ENCODE measurements at places on chromosomes 12 and 14. TPM values are rescaled to one million over a fixed set of nuclear protein-coding genes. Genes with fewer than 3 reads are reported as not detected.

The GPRC5D gene
- 0.23 TPM for polyA plus RNA-seq

The RPL10L gene
- not detected for polyA plus RNA-seq

The CPNE8 gene
- 11.9 TPM for polyA plus RNA-seq

The KCNH3 gene
- polyA plus RNA-seq: 0.33 TPM

The RHEBL1 gene
- 3.9 TPM for polyA plus RNA-seq

DNA sequence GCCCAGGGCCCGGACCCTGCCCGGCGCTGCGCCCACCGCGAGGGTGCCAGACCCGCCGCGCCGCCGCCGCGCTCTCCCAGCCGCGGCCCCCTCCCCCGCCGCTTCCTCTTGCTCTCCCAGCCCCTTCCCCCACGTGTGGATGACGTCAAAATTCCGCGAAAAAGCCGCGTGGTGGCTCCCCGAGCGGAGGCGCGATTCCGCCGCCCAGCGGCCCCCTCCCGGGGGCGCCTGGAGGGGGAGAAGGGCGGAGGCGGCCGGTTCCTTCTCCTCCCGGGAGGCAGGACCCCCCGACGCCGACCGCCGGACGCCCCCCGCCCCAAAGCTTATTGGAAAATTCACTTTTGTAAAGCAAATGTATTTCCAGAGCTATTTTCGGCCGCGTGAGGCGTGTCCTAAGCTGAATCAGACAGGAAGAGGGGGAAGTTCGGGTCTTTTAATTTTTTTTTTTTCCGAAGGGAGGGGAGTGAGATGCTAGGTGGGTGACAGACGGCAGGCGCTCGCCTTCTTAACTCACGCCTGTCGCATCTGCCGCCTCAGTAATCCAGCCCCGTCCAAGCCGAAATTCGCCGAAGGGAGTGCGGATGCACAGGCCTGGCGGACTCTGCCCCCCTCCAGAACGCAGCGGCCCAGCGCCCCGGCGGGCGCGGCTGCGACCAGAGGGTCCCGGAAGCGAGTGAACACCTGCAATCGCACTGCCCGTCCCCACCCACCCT is 4.1 kb upstream of the CCND2 start:
- no peaks in the 10 kb centered on the region for H3K36me3 ChIP-seq
- peak; percentile 98 for DNase-seq
- H3K4me1 ChIP-seq: peaks cover 59% of the 10 kb centered on the region
- H3K27ac ChIP-seq: peak overlapping the region; percentile 92
- peak overlapping the region; percentile 66 for H3K4me3 ChIP-seq

DNA sequence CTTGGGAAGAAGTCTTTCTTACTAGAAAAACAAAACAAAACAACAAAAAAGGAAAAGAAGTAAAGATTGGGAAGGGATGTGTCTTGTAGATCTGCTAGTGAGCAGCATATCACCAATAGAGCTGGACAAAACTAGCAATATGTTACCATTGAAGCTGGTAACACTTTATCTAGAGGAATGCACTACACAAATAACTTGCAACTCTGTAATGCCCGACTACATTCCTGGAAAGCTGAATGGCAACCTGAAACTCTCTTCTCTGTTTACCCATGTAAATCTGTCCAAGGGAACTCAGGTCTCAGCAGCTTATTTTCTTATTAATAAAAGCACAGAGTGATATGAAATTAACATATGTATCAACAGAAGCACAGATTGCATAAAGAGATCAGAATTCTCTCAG is 624.4 kb downstream of the KCNH5 start:
- H3K27ac ChIP-seq: no peak overlapping the region
- H3K4me3 ChIP-seq: no peak overlapping the region
- H3K36me3 ChIP-seq: no peaks in the 10 kb centered on the region
- H3K4me1 ChIP-seq: no peaks in the 10 kb centered on the region
- DNase-seq: no peak

GRCh38 chr12:113067987-113068935 is 11.7 kb downstream of the DTX1 start:
- H3K4me3 ChIP-seq: no peak overlapping the region
- H3K27me3 ChIP-seq: no peaks in the 10 kb centered on the region
- peak overlapping the region; percentile 86 for H3K27ac ChIP-seq
- H3K36me3 ChIP-seq: peaks cover 10% of the 10 kb centered on the region
- peaks cover 81% of the 10 kb centered on the region for H3K4me1 ChIP-seq
- DNase-seq: peak; percentile 61

DNA sequence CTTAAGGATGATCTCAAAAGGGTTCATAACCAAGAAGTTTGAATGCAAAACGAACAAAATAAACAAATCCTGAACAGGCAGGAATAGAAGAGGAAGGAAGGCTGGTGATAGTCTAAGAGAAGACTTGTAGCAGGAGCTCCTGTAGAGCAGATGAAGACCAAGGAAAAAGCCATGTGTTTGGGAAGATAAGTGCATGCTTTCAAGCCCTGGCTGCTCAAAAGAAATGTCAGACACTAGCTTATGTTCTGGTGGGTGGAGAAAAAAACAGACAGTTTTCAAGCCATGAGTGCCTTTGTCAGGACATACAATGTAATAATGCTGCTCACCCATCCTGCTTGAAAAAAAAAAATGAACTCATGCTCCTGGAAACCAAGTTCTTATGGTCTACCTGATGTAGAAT is 27.4 kb downstream of the TAOK3 start:
- no peak overlapping the region for H3K4me3 ChIP-seq
- H3K27me3 ChIP-seq: no peaks in the 10 kb centered on the region
- no peaks in the 10 kb centered on the region for H3K36me3 ChIP-seq
- no peak for DNase-seq

DNA sequence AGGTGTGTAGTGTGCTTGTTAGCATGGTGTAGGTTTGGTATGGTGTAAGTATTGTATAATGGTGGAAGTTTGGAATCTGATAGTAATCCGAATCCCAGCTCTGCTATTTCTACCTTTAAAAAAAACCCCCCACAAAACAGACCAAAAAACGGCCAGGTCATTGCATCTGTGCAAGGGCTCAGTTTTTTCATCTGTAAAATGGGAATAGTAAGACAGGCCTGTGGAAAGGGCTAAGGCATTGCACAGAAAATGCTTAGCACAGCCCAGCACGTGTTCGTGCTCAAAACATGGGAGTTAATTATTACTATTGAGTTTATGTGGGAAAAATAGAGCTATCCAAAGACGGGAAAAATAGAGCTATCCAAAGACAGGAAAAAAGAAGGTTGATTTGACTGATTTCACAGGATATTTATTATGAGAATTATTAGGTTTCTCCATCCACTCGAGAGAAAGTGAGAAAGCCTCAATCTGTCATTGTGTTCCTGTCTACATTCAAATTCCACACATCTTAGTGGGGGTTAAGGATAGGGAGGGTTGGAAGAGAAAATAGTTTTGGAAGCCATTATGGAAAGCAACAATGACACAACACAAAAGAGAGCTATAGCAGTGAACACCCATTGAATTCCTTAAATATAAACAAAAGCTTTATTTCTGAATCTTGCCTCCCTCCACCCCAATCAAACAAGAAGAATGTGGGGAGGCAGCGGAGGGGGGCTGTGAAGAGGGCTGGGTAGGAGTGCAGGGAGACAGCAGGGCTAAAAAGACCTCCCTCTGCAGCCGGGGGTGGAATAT is 126.8 kb upstream of the MAX start:
- H3K4me1 ChIP-seq: peaks cover 79% of the 10 kb centered on the region
- peak overlapping the region; percentile 69 for H3K27ac ChIP-seq
- H3K4me3 ChIP-seq: peak overlapping the region; percentile 42
- DNase-seq: peak; percentile 6
- no peaks in the 10 kb centered on the region for H3K27me3 ChIP-seq

DNA sequence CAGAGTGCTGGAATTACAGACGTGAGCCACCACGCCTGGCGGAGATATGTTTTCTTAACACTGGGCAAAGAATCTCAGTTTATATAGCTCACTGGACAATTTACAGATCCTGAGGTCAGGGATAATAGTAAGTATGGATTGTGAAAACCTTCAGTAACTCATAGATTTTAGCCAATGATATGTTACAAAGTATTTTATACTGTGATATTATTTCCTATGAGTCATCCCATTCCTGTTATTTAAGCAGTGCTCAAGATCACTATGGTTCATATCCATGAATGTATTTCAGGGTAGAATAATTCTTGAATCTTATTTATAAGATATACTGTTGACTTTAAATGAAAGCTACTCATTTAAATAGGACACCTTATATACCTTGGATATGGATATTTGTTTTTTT is 107.2 kb downstream of the RAD51B start:
- H3K36me3 ChIP-seq: no peaks in the 10 kb centered on the region
- H3K27me3 ChIP-seq: no peaks in the 10 kb centered on the region
- no peak for DNase-seq
- no peak overlapping the region for H3K27ac ChIP-seq

Measured in spleen (tissue), 13 donors.